ENCODE measurements at places on chromosomes 12 and 14.

DNA sequence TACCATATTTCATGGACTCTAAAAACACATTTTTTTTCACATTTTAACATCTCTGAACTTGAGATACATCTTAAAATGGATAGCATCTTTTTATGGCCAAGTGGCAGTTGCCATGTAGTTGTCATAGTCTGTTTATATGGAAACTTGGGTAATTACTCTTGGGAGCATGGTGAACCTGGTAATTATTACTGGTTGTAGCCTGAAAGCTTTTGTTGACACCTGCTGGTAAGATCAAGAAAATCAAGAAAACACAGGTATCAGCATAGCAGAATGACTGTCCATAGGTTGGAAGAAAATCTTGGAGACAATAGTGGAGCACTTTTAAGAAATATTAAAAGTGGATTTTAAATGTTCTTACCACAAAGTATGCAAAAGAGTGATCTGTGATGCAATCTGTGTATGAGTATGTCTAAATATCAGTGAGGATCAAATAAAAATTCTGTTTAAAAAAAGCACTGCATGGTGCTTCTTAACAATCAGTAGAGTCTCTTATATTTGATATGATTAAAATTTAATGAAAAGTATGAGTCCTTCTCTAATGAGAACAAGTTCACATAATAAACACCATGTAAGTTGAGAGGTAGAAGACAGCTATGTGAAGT is 44.2 kb downstream of the TTC8 start:
- peak; percentile 20 for DNase-seq

DNA sequence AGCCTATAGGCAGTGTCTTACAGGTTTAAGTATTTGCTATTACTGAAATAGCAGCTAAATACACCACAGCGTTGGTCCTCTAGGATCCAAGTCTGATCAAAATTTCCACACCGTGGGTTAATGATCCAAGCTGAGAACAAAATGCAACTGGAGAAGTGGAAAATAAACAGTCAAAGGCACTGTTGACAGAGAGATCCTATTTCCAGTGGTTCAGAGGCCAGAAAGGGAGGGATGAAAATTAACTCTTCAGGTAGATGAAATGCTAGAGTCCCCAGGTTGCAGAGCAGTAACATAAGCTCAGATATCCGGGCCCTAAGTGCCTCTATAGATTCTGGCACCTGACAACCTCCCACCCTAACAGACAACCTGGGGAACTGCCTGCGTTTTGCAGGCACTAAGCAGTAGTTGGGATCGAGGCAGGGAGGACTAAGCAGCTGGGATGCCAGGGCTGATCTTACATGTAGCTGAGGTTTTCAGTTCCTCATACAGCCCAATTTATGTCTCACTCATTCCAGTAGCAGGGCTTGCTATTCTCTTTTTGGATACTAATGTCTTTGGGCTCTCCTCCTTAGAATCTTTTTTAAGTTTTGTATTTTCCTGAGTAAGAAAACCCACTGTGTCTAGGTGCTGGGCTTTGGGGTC is 42.7 kb upstream of the CRACR2A start:
- no peak for DNase-seq

GRCh38 chr12:3437986-3438385 is 53.0 kb upstream of the PRMT8 start:
- no peak for DNase-seq

GRCh38 chr14:85380881-85381280 is 149.1 kb upstream of the FLRT2 start:
- no peak for DNase-seq

DNA sequence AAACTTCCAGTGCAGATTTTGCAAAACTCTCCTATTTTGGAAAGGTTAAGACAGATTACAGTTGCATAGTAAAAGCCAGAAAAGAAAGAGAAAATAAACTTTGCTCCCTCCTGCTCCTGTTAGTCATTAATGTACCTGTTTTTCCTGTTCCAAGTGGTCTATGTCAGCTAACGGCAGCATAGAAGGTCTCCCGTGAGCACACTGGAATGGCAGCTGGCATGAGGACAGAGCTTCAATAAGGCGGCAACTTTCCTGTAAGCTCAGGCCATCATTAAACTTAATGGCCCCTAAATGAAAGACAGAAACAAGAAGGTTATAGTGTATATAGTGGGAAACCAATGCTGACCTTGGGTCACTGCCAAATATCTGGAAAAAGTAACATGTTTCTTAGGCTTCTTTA is 16.0 kb downstream of the EIF2B2 start:
- no peak for DNase-seq

DNA sequence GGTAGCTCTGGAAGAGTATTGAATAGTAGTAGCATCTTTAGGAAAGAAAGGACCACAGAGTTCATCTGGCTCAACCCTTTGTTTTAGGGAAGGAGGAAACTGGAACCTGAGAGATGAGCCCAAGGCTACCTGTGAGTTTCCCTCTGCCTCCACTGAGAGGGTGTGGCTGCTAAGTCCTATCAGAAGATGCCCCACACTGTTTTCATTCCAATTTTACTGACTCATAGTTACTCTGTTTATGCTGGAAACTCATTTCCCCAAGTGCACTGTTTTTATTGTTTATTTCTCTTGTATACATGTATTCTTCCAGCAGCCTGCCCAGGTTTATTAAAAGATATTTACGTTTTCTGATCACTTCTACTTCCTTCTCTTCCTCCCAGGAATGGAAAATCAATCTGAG is 127.4 kb upstream of the ARHGAP5 start:
- no peak for DNase-seq

Data from ACHN (cell line).